ENCODE measurements at places on chromosomes 12 and 14. TPM values are rescaled to one million over a fixed set of nuclear protein-coding genes. Genes with fewer than 3 reads are reported as not detected.

Gene PRKD1
- 2.6 TPM for total RNA-seq

Gene ATG2B
- 10.1 TPM for total RNA-seq

Gene RILPL1
- total RNA-seq, result 12.2 TPM

Gene OTOGL
- total RNA-seq, result 0.04 TPM

Gene C14orf39
- total RNA-seq, result not detected

Gene INHBE
- total RNA-seq, result 0.20 TPM

Gene KERA
- not detected for total RNA-seq

Gene ADAM20
- total RNA-seq, result not detected

Gene TAMALIN
- 0.53 TPM for total RNA-seq

Gene PSEN1
- total RNA-seq, result 65.7 TPM

Gene DEPDC4
- total RNA-seq, result 2.0 TPM

Gene CLSTN3
- 11.3 TPM for total RNA-seq

Gene ZFYVE26
- total RNA-seq, result 7.1 TPM

Gene NKX2-1
- 0.04 TPM for total RNA-seq

Gene RBP5
- total RNA-seq, result not detected

Gene CCDC197
- total RNA-seq, result not detected

Gene PPP1R1A
- 0.08 TPM for total RNA-seq

Gene RFLNA
- total RNA-seq, result not detected

Gene C12orf54
- total RNA-seq, result not detected

Gene CIROP
- total RNA-seq, result not detected

Gene TOMM20L
- total RNA-seq, result not detected

Gene SLC6A13
- total RNA-seq, result 0.22 TPM

All from A549 treated with DMSO at 1 μM for 4 hours (cell line).